ENCODE measurements at places on chromosomes 7 and 10.
A peak's percentile ranks its signal among the peaks of the same experiment; 100 is the strongest.

GRCh38 chr7:26397796-26398426, 106.2 kb downstream of the SNX10 start:
- DNase-seq: no peak

DNA sequence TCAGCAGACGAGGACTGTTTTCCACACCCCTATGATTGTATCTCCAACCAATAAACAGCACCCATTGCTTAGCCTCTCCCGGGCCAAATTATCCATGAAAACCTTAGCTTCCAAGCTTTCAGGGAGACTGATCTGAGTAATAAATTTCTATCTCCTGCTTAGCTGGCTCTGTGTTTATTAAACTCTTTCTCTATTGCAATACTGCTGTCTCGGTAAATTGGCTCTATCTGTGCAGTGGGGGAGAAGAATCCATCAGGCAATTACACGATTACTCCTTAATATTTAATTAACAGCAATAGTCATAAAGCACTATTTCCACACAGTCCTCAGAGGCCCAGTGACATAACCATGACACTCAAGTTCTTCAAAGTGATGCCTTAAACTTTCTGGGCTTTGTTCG, 1122.8 kb downstream of the TYW1 start:
- no peak for DNase-seq

- DNase-seq: no peak
Measured at GRCh38 chr10:131993275-131993674, 11.6 kb upstream of the BNIP3 start.

DNA sequence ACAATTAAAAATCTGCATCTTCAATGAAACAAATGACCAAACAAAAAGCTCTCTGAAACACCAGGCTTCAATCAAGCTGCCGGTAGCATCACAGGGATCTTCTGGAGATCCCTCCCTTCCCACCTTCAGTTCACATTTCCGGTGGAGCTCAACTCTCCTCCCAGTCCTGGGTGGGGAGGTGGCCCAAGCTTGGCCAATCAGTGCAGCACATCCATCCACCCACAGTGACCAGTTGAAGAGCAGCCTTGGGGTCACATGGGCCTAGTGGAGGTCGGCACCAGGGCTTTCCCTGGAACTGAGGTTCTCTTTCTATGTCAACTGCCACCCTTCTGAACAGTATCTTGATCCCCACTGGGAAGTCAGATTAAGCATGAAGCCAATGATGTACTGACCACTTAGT, 620.1 kb upstream of the MGMT start:
- DNase-seq: no peak

DNA sequence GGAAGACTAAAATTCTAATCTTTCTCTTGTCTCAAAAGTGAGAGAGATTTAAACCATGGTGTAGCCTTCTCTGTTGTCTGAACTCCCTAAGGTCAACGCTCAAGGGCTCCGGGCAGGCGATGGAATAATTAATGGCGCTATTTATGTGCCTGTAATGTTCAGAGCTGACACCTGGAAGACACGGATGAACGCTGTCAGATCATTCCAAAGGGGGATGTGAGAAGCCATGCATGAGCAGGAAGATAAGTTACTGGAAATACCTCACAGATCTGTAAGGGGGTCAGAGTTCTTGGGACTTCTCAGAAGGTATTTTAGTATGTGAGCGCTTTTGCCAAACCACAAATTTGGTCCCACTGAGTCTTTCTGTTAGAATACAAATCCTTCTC, 73.3 kb upstream of the MTPN start:
- DNase-seq: peak; percentile 42

DNA sequence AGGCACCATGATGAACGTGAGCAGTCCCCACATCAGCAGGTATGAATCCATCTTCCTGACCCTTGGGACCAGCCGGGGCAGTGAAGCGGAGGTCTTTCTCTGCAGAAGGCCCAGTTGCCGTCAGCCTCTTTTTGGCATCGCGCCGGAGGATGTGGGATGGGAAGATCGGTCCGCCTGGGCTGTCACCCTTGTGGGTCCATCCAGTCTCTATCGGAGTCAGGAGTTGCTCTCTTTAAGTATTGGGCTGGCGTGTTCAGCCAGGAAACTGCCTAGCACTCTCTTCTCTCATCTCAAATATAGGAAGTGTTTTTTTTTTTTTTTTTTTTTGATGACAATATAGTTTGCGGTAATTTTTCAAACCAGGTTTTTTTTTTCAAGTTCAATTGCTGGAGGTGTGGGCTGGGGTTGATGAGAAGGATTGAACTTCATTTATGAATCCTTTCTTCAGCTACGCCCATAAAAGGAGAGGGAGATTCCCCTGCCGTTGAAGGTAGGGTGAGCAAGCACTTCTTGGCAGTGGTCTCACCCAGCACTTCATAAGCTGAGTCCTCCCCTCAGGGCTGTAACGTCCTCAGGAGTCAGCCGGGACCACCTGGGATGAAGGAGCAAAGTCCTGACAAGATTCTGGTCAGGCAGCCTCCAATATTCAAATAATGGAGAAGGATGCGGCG, at the start of gene IL2RA:
TSS of gene IL2RA (minus strand) at position 267 of the 671 bp plus-strand sequence. CDS start at position 51, 216 bp downstream.
- no peak for DNase-seq

DNA sequence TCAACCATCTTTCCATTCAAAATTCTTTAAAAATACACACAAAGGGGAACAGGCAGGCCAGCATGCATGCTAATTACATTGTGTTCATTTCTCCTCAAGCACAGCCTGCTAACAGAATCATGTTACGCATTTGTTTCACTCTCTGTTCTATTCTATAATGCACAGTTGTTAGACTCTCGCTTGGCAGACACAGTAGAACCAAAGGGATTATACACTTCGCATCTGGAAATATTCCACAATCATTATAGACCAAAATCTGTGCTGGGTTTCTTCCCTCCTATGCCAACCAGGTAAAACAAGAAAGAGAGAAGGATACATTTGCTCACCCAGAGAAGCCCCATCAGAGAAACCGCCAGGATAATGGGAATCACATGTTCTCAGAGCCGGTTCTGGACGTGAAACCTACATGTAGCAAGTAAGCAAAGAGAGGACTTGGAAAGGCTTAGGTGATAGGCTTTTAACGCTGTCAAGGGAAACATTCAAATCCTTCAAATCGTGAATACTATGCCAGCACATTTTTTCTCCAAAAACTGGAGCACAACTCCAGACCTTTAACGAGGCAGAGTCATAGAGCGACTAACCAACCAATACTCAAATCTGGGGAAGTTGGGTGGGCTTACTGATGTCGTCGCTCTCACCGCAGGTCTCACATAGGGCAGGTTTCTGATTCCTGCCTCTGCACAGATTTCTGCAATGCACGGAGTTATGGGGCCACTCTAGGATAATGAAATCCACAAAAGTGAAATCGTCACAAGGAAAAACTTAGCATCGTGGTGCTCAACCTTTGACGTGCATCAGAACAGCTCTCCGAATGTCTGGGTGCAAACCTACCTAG, 380.5 kb upstream of the AUTS2 start:
- no peak for DNase-seq

DNA sequence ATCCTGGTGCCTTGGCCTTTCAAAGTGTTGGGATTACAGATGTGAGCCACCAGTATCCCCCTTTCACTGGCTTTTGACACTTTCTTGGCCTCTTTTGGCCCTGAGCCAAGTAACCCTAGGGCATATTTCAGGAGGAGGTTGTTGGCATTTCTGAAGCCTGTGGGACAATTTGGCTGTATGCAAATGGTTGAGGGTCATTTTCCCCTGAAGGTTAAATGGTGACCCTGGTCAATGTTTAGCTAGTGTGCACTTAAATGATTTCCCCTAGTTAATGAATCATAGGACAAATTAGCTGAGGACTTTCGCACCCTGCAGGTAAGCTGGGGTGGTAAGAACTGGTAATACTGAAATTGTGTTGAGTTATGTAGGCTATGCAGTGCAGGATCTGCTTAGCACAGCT, 660.5 kb downstream of the LRMDA start:
- no peak for DNase-seq

DNA sequence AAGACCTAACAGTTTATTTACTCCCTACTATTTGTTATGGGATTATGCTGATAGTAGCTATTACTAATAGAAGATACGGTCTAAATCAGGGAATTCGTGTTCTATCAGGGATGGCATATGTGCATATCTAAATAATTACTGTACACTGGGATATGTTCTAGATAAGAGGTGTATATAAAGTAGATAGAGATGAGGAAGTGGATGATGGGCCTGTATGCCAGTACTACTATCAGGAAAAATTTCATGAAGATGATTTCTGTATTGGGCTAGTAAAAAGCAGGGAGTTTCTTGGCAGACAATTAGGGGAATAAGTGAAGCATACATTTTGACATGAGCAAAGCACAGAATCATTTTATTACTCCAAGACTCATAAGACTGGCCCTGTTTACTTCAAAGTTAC, 26.2 kb downstream of the PTPN12 start:
- no peak for DNase-seq

DNA sequence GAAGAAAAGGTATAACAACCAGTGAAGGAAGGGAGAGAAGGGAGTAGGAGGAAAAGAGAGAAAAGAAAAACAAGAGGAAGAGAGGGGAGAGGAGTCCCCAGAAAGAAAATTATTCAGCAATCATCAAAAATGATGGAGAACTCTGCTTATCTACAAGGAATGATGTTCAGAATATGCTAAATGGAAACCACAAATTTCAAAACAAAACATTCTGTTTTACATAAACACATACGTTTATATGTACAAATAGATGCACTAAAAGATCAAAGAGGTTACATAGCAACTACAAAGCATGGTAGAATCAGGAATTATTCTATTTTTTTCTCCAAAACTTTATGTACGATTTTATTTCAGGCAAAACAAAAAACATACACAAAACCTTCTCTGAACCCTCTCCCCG, 91.9 kb downstream of the FAM13C start:
- no peak for DNase-seq

DNA sequence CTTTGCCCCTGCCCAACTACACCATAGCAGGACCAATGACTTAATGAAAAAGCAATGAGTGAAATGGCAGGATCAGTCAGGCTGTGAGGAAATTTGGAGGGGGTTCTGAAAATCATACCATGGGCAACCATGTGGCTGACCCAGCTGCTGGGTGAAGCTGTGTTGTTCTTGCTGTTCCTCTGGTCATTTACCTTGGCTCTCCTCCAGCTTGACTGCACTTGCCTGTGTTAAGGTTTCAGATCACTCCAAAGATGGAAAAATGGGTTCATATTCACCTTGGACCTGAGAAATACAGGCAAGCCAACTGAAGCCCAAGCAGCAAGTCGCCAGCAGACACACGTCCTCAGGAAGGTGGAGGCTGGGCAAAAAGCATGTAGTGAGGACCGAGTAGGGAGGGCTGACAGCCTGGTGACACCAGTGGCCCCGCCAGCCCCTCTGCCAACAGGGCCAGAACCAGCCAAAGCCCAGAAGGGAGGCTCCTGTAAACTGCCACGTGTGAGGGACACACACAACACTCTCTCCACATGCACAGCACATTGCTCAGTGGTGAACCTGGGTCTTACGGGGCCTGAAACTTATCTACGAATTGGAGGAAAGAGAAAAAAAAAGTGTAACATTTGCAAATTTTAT, 40.1 kb downstream of the PARP12 start:
- no peak for DNase-seq

GRCh38 chr7:4857189-4857588, 4.6 kb downstream of the PAPOLB start:
- no peak for DNase-seq

DNA sequence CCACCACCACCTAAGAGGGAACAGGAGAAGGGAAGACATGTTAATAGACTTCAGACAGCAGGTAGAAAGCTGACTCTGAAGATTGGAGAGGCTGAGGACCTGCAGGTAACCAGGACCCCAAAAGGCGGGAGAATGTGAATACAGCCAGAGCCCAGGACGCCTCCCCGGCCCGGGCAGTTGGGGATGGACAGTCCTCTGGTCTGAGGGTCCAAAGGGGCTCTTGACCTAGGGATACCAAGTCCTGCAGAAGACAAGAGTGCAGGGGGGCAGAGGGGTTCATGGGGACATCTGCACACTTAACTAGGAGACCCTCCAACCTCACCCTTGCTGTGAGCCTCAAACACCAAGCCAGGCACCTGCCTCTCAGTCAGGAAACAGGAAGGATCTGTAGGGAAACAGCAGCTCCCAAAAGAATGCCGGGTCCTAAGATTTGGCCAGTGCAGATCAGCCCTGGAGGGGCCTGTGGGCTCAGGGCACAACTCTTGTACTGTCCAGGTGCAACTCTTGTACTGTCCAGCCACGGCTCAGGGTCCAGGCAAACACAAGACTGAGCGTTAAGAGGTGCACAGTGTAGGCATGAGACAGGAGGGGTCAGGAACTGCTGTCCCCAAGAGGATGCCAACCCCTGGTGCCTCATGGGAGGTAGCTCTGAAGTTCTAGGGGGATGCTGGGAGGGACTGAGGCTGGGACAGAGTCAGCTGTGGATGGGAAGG, 2.3 kb upstream of the STK32C start:
- DNase-seq: no peak

DNA sequence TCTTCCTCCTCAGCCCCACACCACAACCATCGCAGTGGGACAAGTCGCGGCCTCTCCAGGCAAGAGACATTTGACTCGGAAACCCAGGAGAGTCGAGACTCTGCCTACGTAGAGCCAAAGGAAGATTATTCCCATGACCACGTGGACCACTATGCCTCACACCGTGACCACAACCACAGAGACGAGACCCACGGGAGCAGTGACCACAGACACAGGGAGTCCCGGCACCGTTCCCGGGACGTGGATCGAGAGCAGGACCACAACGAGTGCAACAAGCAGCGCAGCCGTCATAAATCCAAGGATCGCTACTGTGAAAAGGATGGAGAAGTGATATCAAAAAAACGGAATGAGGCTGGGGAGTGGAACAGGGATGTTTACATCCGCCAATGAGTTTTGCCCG, 112.1 kb downstream of the NSUN6 start:
- DNase-seq: no peak

- no peak for DNase-seq
Measured at GRCh38 chr7:156604311-156604710, 36.3 kb upstream of the RNF32 start.

DNA sequence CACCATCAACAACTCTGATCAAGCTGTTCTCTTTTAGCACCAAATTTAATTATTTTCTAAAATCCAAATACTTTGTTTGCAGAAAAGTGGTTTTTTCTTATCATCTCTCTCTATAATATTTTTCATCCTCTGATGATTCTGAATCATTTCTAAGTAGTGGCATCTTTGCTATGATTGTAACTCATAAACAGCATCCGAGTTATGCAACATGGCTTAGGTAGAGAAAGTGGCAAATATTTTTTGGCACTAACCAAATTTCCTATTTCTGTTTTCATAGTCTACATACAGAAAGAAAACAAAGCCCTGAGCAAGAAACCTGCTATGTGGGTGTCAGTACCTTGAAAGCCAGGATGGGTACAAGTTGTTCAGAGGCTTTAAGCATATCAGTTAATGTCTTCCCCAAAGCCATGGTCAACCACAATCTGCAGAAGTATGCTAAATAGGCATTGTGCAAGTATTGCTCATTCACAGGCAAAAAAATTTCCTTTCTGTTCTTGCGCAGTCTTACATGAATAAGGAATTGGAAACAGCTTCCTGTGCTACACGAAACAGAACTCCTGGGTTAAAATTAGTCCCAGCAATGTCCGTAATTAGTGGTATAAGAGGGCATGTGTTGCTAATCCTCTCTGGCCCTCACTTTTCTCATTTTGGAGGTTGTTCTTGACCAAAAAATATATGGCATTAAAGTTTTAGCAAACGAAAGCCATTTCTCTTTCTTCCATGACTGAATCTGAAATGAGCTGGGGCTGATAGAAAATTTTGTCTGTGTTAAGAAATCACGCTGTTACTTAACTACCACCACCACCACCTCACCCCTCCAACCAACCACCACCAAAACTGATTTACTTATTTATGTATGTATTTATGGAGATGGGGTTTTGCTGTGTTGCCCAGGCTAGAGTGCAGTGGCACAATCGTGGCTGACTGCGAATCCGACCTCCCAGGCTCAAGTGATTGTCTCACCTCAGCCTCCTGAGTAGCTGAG, 325.6 kb upstream of the MAGI2 start:
- no peak for DNase-seq
